EL (cell line): ENCODE measurements at places on chromosomes 1 and 21.
A peak's percentile ranks its signal among the peaks of the same experiment; 100 is the strongest.

GRCh38 chr1:26794391-26794790, 6.6 kb downstream of the PIGV start:
- no peak for DNase-seq

GRCh38 chr1:220810963-220811362, 24.2 kb downstream of the MTARC1 start:
- DNase-seq = no peak

DNA sequence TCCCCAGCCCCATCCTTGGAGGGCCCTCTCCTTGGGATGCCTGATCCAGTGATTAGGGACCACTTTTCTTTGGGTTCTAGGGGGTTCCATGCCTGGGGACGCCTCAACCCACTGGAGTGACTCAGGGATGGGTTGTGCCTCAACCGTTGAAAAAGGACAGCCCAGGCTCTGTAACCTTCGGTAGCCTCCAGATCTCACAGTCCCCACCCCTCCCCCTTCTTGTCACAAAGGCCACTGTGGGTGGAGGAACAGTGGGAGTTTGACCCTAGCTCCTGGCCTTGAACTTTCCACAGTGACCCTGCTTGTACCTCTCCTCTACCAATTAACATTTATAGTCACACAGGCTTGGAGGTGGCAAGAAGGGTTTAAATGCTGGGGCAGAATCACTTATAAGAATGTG, 2.6 kb upstream of the RORC start:
- no peak for DNase-seq

- DNase-seq = no peak
These were observed 9.2 kb downstream of the ZNF692 start for GRCh38 chr1:248849637-248850036.

GRCh38 chr21:16588433-16588860, 858.7 kb downstream of the USP25 start:
- DNase-seq = peak; percentile 90

DNA sequence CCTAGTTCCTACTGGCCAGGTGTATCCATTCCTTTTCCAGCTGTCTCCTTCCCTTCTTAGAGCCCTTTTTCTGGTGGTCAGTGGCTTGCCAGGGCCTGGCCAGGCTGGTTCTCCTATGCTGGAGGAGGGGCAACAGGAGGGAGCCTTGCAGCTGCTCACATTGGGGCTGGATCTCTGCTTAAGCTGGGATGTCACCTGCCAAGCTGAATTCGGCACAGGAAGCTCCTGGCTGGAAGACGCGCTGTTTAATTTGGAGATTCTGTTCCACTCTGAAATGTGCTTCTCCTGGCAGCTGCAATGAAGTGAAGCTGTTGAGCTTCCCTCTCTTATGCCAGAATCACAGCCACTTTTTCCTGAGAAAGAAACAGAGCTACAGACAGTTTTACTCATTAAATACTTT, 56.0 kb upstream of the POU3F1 start:
- no peak for DNase-seq

DNA sequence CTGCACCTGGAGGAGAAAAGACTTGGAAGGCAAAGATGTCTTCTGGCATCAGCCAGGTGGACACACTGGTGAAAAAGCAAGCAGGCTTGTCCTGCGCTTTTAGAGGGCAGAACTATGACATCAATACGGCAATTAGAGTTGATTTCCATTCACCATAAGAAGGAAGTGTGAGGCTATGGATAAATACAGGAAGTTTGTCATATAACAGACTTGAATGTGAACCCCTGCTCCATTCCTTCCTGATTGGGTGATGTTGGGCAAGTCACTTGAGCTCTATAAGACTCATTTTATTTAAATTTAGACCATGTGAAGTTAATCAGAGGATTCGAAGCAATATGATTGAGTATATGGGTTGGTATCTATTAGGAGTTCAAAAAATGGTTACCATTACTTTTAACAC, 137.8 kb downstream of the PLPP3 start:
- no peak for DNase-seq

DNA sequence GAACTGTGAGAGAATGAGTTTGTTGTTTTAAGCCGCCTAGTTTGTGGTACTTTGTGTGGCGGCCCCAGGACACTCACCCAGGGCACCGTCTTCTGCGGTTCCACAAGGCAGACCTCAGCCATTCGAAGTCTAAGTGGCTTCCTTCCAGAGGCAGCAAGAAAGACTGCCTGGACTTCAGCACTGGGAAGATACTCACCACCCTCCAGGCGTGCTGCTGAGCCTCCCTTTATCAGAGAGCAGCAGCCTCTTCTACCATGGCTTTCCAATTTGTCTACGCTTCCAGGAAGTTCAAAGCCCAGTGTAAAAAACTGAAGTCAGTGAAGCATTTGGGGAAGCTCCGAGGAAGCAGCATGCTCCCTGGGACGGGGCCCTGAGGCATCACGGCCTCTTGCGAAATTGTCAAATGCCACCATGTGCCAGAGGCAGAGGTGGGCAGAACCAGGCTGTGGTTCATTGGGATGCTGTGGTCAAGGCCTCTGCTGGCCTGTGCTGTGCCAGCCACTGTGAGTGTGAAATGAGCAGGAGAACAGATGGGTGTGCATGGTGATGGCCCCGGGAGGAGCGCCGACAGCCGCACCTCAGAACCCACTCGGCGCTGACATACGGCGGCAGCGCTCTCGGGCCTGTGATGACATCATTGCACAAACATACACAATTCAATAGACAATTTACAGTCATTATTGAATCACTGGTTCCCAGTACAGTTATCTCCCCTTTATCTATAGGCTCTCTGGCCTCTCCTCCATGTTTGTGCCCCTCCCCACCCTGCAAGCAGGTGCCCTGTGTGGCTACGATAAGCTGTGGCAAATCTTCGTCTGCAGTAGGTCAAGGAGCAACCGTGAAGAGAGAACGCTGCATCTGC, 110.4 kb downstream of the PDE9A start:
- DNase-seq = no peak
